ENCODE measurements at places on chromosomes 1 and 21. TPM values are rescaled to one million over a fixed set of nuclear protein-coding genes. Genes with fewer than 3 reads are reported as not detected.

GRCh38 chr1:97832481-97832880 is 88.4 kb downstream of the DPYD start:
- H3K4me1 ChIP-seq = no peaks in the 10 kb centered on the region
- no peak overlapping the region for H3K4me3 ChIP-seq
- H3K27ac ChIP-seq = no peak overlapping the region
- no peaks in the 10 kb centered on the region for H3K27me3 ChIP-seq
- DNase-seq = no peak

GRCh38 chr1:177912991-177913390 is 56.9 kb downstream of the SEC16B start:
- no peak overlapping the region for H3K27ac ChIP-seq
- no peak overlapping the region for H3K4me3 ChIP-seq
- H3K4me1 ChIP-seq = no peaks in the 10 kb centered on the region
- peaks cover 2% of the 10 kb centered on the region for H3K27me3 ChIP-seq
- no peaks in the 10 kb centered on the region for H3K36me3 ChIP-seq
- no peak for DNase-seq

- H3K4me3 ChIP-seq = no peak overlapping the region
- no peaks in the 10 kb centered on the region for H3K4me1 ChIP-seq
- H3K36me3 ChIP-seq = no peaks in the 10 kb centered on the region
- DNase-seq = no peak
- no peaks in the 10 kb centered on the region for H3K27me3 ChIP-seq
- H3K27ac ChIP-seq = no peak overlapping the region
These were observed 54.1 kb upstream of the NCAM2 start for GRCh38 chr21:20944139-20944538.

GRCh38 chr1:206856674-206857464 is 8.6 kb upstream of the IL20 start:
- peaks cover 5% of the 10 kb centered on the region for H3K36me3 ChIP-seq
- no peak overlapping the region for H3K4me3 ChIP-seq
- peaks cover 28% of the 10 kb centered on the region for H3K27me3 ChIP-seq

DNA sequence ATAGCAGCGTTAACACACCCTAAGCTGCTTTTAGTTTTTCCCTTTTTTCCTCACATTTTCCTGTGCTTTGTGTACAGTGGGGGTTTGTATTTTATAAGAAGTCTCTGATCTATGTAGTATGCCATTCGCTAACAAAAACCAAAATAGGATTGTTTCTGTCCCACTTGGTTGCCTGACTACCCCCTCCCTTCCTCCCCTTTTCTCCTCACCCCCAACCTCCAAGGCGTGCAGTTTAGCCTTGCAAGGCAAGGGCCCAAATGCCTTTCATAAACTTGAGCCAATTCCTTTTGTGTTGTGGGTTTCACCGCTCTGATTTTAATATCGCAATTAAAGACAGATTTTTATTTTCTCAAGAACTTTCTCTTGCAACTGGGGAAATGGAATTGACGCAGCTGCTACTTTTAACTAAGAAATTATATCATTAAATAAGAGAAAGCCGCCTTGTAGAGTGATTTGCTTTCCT is 276.9 kb downstream of the TM2D1 start:
- peaks cover 2% of the 10 kb centered on the region for H3K4me1 ChIP-seq
- no peak overlapping the region for H3K27ac ChIP-seq
- DNase-seq = no peak
- no peak overlapping the region for H3K4me3 ChIP-seq

DNA sequence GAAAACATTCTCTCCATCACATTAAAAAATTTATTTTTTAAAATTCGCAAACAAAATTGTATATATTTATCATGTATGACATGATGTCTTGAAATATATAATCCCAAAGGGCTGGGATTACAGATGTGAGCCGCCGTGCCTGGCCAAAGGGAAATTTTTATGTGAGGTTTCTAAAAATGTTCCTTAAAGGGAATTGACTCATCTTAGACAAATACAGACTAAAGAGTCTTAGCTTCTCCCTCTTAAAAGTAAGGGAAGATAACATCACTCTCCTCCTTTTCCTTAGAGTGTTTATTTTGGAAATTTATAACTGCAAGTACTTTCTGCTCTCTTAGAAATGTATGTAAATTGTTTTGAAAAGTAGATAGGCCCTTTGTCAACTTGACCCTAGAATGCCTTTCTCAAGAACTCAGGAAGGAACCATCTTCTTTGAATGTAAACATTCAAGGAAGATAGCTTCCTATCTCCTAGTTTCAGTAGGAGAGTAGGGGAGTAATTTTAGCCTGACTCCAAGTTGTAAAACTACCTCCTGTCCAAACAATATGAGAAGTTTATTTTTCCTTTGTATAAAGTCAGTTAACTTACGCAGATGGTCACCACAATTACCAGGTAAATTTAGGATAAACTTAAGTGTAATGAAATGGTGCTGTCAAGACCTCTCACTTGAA is 59.5 kb downstream of the C21orf91 start:
- H3K4me3 ChIP-seq = no peak overlapping the region
- no peak for DNase-seq
- H3K27ac ChIP-seq = no peak overlapping the region
- peaks cover 3% of the 10 kb centered on the region for H3K36me3 ChIP-seq
- H3K27me3 ChIP-seq = no peaks in the 10 kb centered on the region

- peaks cover 12% of the 10 kb centered on the region for H3K4me1 ChIP-seq
- peaks cover 8% of the 10 kb centered on the region for H3K27me3 ChIP-seq
- no peak overlapping the region for H3K4me3 ChIP-seq
- no peak for DNase-seq
- H3K27ac ChIP-seq = no peak overlapping the region
- H3K36me3 ChIP-seq = no peaks in the 10 kb centered on the region
These were observed 6.8 kb upstream of the SAMD13 start for GRCh38 chr1:84294751-84295150.

GRCh38 chr1:54200519-54200997 is 591 bp downstream of the MRPL37 start:
- peaks cover 26% of the 10 kb centered on the region for H3K36me3 ChIP-seq
- DNase-seq = no peak
- H3K27me3 ChIP-seq = no peaks in the 10 kb centered on the region
- peak overlapping the region; percentile 90 for H3K4me3 ChIP-seq
- H3K27ac ChIP-seq = peak overlapping the region; percentile 60

DNA sequence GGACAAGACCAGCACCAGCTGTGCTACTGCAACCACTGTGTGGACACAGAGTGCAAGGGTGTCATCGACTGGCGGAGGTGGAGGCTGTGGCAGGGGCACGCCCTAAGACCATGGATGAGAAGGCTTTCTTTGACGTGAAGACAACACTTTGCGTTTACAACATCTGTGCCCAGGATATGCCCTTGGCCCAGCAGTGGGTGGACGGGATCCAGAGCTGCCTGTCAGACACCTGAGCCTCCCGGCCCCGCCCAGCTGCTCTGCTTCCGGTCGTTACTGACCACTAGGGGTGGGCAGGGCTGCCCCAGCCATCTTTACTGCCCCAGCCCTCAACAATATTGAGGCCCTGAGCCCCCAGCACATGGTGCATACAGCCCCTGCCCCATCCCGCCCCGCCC is 21.4 kb upstream of the NPPB start:
- H3K4me1 ChIP-seq = no peaks in the 10 kb centered on the region
- no peak overlapping the region for H3K27ac ChIP-seq
- DNase-seq = no peak
- no peak overlapping the region for H3K4me3 ChIP-seq
- no peaks in the 10 kb centered on the region for H3K36me3 ChIP-seq

- DNase-seq = no peak
- no peak overlapping the region for H3K4me3 ChIP-seq
- no peaks in the 10 kb centered on the region for H3K36me3 ChIP-seq
- H3K27ac ChIP-seq = no peak overlapping the region
These were observed 195.9 kb downstream of the CYYR1 start for GRCh38 chr21:26377111-26377694.

TIPRL gene
- 42.8 TPM for total RNA-seq

RAP1GAP gene
- total RNA-seq = 0.23 TPM

SRP9 gene
- 230 TPM for total RNA-seq

GMEB1 gene
- 27.2 TPM for total RNA-seq

Data from activated T-helper 1 cell treated with anti-CD3 and anti-CD28 coated beads, Interleukin-12 subunit alpha, Interleukin-12 subunit beta, Interleukin-2, Interleukin-4 antibody, amounts not matched to agents 30 ng/mL and 10 ng/mL and 1 ng/mL, durations not matched to agents 14 hours and 24 hours and 36 hours (primary cell).